Brain (organoid and tissue), 16 donors: ENCODE measurements at places on chromosomes 12 and 14. TPM values are rescaled to one million over a fixed set of nuclear protein-coding genes. Genes with fewer than 3 reads are reported as not detected.

- no peak for DNase-seq
Measured at GRCh38 chr12:95037906-95038305, 34.4 kb upstream of the NDUFA12 start.

DNA sequence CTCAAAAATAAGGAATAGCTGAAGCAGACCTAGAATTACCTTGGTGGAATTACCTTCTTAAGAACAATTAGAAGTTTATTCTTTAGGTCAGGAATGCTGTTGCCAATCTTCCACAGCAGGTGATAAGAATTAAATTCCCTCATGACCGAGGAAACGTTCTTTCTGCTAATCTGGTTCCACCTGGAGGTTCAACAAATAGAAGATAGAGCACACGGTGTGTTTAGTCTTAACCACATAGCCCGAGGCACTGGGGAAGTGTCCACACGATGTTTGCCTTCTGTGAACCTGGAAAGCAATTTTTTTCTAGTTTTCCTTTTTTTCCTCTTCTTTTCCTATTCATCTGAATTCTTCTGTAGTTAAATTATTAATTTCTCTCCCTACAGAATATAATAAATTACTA, 906.9 kb downstream of the NRXN3 start:
- no peak for DNase-seq

DNA sequence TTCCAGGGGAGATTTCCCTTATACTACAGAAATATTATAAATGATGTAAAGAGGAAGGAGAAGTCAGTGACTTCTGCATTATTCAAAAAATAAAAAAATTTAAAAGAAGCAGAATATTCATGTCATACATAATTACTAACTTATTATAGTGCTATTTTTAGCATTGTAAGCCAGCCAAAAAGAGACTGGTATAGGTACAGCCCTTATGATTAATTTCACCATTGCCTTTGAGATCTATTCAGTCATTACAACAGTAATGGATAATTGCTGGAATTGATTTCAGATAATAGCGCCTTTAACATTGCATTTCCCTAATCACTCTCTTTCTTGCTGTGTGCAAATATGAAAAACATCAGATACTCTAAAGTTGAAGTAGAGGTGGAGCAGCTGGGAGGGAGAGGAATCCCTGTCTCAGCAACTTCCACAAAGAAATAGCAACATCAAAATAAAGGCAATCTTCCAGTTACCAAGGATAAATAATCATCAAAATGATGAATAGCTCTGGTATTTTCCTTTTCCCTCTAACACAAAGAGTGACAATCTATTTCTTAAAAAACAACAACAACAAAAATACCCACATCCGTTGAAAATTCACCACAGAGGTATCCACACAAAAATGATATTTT, 71.8 kb upstream of the OVCH1 start:
- no peak for DNase-seq

GRCh38 chr14:74765721-74766120, 2.6 kb downstream of the YLPM1 start:
- peak; percentile 7 for DNase-seq

GRCh38 chr12:50203691-50204090, 36.5 kb upstream of the CERS5 start:
- no peak for DNase-seq

- DNase-seq: no peak
Measured at GRCh38 chr12:90628213-90628612, 326.8 kb downstream of the CCER1 start.

DNA sequence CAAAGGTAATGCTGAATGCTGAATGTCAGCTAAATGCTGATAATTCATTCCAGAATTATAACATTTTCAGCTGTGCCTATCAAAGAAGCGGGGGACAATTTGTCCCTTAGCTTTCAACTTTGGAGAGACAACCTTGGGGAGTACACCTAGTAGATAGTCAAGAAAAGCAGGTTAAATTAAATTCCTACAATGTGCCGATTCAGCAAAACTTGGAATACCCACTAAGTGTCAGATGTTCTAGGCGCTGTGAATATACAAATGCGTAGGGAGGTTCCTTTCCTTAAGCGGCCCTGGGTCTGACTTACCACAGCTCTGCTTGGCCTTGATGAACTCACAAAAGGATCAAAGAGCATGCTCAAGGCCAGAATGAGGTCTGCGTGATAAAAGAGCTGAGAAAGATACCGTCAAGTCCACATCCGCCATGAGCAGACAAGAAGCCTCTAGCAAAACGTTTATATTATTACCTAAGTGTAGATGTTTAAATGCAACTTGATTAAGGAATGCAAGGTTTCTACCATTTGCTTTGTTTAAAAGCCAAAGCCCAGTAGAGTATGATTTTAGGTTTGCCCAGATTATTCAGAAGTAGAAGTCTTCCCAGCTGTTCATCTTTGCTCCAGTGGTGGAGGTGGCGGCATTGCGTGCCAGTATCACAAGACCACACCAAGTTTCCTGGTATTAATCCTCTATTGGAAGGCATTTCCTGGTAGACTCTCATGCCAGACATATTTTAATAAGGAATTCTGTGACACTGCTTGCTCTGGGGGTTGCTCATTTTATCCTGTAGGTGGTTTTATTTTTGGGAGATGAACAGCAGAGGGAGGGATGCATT, 368.6 kb downstream of the DPF3 start:
- no peak for DNase-seq

GRCh38 chr12:25924491-25925001, 33.9 kb upstream of the RASSF8 start:
- no peak for DNase-seq

The PIWIL1 gene
- not detected for polyA plus RNA-seq

GRCh38 chr14:25658988-25659387, 609.0 kb upstream of the STXBP6 start:
- no peak for DNase-seq

The KLRB1 gene
- 0.37 TPM for polyA plus RNA-seq

- no peak for DNase-seq
Measured at GRCh38 chr12:52243259-52243855, 10.3 kb downstream of the KRT7 start.

GRCh38 chr14:98906123-98906995, 365.6 kb downstream of the BCL11B start:
- DNase-seq: peak; percentile 40

DNA sequence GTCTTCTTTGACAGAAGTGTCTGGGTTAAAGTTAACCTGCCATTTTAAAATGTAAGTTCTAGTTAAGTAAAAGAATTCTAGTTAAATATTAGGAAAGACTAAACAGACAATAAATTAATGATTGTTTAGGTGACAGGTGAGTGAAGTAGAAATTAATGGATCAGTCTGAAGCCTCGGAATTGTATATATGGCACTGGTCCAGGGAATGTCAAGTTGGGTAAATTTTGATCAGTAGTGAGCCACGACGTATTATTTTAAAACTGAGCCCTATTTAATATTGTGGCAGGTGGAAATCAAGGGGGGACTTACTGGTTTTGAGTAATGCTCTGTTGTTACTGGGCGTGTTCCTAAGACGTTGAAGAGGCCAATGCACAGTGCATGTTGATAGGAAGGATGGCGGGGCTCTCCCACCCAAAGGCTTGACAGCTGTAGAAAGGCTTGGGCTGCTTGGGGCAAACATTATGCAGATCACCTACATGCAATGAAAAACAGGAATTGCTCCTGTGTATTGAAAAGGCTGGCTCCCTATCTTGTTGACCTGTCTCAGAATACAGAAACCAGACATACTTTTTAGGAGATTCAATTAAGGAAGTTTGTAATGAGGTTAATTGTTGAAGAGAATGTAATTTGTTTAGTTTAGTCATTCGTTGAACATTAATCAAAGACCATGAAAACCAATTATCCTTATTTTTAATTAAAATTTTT, 5.9 kb upstream of the PPFIBP1 start:
- DNase-seq: no peak

DNA sequence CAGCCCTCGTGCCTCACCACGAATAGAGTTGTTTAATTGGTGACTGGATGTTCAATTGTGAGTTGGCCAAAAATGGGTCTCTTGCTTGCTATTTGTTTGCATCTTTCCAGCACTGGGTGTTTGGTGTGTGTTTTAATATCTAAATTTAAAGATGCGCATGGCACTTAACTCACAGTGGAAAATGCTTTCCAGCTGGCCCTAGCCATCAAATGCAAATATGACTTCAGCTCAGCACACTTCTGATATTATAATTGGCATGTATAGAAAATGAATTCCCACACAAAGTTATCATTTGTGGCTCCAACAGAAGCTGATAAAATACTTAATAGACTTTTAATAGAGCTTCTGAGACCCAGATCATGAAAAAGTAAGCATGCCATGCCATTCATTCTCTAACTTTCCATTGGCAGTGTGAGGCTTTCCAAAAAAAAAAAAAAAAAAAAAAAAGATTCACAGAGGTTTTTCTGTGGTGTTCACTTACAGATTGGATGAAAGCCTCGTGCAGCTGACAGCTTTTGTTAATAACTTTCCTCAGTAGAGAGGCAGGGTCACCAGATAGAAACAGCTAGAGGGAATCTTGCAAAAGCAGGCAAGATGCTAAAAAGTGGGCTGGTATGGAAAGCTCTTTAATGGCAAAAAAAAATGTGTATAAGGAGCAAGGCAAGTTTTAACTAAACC, 425.2 kb downstream of the GALC start:
- peak; percentile 70 for DNase-seq

DNA sequence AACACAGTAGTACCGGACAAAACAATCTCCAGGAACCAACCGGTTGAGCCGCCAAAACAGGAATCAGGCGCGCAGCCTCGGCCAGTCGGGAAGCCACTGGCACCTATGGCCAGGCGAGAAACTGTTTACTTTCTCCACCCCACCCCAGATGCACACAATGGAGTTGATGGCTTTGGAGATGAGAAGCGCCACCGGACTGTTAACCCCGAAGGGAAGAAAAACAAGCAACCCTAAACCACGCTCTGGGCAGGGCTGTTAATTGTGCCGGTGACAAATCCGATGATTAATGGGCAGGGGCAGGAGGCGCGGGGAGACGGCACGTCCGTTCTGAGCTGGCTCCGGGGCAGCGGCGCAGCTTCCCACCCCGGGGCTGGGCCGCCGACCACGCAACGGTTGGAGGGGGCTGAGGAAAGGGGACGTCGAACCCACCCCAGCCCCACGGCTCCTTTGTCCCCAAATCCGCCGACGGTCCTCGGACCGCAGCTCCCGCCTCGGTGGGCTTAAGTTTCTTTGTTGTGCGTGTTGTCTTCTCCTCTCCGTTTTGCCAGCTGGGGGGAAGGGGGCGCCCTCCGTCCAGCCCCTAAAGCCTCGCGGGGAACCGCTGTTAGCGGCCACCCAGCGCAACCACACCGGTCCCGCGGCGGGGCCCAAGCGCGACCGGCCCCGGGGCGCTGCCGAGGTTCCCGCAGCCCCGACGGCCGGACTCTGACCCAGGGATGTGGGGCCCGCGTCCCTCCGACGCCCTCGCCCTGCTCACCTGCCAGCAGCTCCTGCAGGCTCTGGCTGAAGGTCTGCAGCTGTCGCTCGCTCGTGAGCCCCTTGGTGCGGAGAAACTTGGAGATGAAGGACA, 790 bp downstream of the BTG1 start:
- peak; percentile 45 for DNase-seq

DNA sequence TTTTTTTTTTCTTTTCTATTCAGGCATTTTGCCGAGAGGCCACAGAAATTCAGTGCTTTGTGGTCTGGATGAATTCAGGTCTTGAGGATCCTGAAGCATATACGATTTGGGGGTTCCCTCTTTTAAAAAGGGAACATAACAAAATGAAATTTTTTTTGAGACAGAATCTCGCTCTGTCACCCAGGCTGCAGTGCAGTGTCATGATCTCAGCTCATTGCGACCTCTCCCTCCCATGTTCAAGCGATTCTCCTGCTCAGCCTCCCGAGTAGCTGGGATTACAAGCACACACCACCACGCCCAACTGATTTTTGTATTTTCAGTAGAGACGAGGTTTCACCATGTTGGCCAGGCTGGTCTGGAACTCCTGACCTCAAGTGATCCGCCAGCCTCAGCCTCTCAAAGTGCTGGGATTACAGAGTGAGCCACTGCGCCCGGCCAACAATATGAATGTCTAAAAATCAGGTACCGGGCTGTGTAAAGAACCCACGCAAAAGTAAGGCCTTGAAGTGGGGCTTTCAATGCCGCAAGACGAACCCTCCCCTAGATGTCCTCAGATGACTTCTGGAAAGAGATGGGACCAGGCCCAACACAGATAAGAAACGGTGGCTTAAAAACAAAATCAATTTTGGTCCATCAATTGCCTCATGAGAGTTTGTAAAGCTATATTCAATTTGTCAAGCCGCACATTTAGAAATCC, 30.0 kb downstream of the TESC start:
- DNase-seq: no peak

The PTHLH gene
- polyA plus RNA-seq: 0.58 TPM

The SIX1 gene
- polyA plus RNA-seq: 68.4 TPM

DNA sequence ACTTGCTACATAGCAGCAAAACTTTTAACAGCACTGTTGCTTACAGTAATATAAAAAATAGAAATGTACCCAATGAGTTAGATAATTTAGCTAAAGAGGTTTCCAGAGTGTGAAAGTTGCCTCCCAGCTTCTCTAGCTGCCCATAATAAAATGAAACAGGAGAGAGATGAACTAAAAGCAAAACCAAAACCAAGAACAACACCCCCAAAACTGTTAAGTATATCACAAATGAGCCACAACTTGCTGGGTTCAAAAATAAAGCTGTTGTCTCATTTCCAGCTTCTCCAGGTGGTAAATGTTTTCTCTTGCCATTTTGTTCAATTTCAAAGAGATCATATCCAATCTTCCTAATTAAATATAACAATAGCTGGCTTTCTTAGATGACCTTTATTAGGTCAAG, 614.0 kb downstream of the ETNK1 start:
- no peak for DNase-seq

The CACNA1C gene
- polyA plus RNA-seq: 1.6 TPM

The AHNAK2 gene
- polyA plus RNA-seq: 6.6 TPM
